MM.1S (cell line): ENCODE measurements at places on chromosomes 16 and 17.

- DNase-seq, result peak; percentile 14
Observed at GRCh38 chr17:1870592-1870991, 40.8 kb downstream of the RPA1 start.

GRCh38 chr17:68906638-68907037 lies 48.6 kb downstream of the ABCA8 start:
- peak; percentile 7 for DNase-seq

DNA sequence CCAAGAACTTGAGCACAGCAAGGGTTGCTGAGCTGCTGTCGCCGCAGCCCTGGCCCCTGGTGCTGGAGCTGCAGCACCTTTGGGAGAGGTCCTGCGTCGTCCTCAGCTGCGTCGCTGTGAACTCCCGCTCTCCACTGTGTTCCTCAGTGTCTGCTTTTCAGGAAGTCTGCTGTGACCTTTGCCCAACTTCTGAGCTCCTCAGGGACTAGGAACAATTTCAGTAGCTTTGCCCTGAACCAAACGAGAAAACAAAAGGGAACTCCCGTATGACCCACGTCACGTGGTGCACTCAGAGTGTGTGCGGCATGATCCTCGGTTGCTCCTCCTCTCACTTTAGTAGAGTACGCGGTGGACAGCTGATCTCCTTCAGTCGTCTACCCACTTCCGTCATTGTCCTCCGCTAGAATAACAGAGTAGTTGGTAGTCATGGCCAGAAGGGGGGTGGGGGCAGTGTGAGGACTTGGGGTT lies 44.2 kb downstream of the WDR45B start:
- no peak for DNase-seq

DNA sequence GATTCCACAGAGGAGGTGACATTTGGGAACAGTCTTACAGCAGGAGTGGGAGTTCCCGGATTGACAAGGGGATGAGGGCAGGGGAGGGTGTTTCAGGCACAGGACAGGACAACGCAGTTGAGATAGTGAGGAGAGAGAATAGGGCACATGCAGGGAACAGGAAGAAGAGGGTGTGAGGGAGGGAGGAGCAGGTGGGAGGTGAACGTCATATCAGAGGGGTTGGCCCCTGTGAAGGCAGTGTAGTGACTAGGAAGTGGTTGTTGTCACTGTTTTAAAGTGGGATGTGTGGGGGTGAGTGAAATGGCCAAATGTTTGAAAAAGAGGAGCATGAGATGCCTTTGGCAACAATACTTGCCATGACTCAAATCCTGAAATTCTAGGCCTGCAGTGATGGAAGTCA lies 12.2 kb downstream of the PRKCB start:
- DNase-seq, result no peak

GRCh38 chr16:55480228-55480655 lies 1.2 kb downstream of the MMP2 start:
- no peak for DNase-seq

DNA sequence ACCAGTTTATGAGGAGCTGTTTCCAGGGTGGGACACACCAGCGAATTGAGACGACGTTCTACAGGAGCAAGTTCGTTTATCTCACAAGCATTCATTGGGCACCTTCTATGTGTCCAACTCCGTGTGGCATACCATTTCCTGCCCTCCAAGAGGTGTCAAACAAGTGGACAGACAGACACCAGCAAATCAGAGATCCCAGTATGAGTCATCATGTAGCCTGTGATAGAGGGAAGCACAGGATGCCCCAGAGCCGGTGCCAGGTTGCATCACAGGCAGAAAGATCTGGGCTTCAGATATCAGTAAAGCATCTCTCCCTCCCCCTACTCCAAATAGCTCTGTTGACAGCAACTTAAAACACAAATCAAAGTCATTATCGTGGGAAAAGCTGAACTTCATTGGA lies 31.8 kb upstream of the MAF start:
- DNase-seq, result no peak

GRCh38 chr16:8812162-8812843 lies 14.7 kb downstream of the PMM2 start:
- DNase-seq, result no peak

DNA sequence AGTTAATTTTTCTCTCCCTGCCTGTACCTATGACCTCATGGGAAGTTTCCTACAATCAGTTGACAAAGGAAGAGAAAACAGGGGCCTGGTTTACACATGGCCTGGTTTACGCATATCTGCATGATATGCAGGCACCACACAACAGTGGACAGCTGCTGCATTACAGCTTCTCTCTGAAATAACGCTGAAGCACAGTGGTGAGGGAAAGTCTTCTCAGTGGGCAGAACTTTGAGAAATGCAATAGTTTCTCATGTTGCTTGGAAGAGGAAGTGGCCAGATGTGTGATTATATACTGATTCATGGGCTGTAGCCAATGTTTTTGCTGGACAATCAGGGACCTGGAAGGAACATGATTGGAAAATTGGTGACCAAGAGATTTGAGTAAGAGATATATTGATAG lies 324.1 kb upstream of the GOT2 start:
- DNase-seq, result no peak

DNA sequence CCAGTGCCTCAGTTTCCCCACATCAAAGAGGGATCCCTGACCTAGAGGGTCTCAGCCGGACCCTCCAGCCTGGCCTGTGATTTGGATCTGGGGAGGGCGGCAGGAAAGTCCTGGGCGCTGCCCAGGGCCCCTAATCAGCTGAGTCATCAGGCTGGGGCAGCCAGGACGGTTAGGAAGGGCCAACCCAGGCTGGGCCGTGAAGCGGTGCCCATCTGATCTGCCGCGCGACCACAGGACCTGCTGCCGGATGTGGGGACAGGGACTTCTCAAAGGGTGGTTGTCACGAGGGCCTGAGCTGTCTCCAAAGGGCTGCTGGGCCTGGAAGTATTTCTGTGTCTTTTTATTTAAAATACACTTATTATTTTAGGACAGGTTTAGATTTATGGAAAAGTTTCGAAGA lies 4.4 kb downstream of the TPSAB1 start:
- no peak for DNase-seq

GRCh38 chr16:88014252-88014781 lies 63.1 kb downstream of the BANP start:
- no peak for DNase-seq

DNA sequence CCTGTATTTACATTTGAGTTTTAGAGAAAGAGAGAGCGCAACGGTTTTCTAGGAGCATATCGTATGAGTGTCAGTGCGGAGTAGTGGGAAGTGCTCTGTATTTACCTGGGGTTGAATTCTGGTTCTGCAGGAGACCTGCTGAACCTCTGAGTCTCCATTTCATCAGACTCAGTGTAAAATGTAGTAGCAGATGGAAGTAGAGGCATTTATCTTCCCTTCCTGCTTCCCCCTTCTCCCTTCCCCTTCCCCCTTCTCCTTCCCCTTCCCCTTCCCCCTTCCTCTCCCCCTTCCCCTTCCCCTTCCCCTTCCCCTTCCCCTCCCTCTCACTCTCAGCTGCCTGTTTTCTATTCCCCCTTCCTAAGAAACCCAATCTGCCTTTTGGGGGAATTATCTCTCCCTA lies 426.9 kb downstream of the NPIPA7 start:
- DNase-seq, result no peak

- DNase-seq, result no peak
Observed at GRCh38 chr16:70276392-70276791, 12.9 kb downstream of the AARS1 start.

DNA sequence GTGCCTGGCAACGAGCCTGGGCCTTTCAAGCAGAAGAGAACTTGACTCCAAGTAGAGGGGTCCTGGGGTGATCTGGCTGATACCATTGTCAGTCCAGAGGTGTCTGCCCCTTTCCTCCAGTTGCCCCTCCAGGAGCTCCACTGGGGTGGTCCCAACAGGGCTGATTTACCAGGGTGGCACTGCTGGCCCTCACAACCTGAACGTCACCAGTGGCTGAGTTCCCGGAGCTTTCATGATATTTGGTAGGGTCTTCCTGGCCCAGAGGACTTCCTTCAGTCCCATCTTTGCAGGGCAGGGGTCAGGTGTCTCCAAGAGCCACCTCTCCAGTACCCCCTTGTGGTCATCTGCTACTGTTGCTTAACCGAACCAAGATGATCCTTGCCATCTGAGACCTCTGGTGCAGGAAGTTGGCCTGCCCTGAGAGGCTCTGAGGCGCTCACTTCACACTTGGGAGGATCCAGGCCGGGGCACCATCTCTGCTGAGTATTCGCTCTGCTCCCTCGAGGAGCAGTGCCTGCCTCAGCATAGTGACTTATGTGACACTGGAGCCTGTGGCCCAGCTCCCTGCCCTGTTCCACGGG lies 3.5 kb downstream of the LIMD2 start:
- peak; percentile 20 for DNase-seq

DNA sequence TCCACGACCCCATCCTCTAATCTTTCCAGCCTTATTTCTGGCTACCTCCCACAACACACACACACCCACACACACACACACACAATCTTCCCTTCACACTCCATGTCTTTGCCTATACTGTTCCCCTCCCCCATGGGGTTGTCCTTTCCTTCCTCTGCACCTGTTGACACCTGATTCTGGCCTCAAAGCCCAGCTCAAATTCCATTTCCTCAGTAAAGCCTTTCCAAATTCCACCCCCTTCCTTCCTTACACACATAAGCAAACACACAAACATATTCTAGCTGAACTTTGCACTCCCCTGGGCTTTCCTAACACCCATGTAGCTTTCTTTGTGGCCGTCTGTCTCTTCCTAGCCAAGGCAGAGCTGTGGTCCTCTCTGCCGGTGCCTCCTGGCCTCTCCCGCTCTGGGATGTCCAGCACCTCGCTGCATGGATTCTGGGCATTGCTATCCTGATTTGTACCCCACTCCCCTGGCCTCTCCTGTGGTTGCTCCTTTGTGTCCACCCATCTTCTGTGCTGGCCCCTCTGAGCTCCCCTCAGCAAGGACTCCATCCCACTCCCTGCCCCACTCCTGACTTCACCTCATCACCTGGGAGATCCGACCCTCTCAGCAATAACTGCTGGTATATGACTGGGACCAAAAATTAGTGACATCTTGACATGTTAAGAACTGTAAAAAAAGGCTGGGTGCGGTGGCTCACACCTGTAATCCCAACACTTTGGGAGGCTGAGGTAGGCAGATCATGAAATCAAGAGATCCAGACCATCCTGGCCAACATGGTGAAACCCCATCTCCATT lies 8.4 kb upstream of the SRCIN1 start:
- no peak for DNase-seq

- DNase-seq, result no peak
Observed at GRCh38 chr17:80363518-80364090, 51.4 kb upstream of the ENDOV start.

- no peak for DNase-seq
Observed at GRCh38 chr16:58026139-58026704, 668 bp downstream of the MMP15 start.

DNA sequence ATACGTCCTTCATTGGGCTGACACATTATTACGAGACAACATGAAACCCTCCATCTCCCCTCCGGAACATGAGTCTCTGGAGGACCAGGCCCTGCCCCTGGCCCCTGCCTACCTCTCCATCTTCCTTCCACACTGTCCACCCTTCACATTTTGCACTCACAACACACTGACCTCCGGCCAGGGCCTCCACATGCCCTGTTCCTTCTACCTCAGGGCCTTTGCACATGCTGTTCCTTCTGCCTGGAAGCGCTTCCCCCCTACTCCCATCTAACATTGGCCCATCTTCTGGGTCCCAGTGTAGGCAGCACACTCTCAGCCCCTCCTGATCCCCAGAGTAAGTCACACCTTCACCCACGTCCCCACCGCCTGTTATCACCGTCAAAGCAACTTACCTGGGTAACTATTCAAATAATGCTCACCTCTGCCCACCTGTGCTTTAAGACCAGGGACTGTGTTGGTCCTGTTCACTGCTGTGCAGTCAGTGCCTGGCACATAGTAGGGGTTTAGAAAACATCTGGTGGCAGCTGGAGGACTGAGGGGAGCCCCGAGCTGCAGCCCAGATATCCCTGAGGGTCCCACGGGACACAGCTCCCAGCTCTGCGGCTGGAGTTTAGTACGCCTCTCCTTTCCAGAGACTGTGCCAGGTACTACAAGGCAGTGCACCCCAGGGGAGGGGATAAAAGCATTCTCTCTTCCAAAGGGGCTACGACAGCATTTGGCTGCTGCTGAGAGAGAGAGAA lies 27.2 kb downstream of the RPH3AL start:
- no peak for DNase-seq

DNA sequence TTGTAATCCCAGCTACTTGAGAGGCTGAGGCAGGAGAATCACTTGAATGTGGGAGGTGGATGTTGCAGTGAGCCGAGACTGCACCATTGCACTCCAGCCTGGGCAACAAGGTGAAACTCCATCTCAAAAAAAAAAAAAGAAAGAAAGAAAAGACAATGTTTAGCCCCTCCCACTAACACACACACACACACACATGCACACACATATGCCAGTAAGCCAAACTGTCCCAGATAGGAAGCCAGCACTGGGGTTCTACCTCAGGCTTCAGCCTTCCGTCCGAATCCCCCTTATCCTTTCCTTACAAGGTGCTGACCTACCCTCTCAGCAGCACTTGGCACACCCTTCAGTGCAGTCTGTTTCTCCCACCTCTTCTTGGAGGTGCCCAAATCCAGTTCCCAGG lies 8.7 kb upstream of the KCNH6 start:
- no peak for DNase-seq

DNA sequence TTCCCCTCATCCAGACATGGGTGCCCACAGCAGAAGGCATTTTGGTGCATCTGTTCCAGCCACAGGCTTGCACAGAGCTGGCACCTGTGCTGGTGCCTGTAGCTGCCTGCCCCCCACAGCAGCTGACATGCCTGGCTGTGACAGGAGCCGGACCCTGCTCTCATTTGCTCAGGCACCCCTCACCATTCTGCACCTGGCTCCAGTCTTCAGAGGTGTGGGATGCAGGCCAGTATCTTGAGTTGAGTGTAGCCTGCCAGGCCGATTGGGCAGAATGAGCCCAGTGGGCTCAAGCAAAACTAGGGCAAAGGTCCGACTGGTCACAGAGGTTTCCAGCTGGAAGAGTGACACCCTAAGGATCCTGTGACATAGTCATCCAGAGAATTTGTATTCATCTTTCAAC lies 887.7 kb downstream of the CDH11 start:
- no peak for DNase-seq

GRCh38 chr17:80668375-80669148 lies 123.9 kb downstream of the RPTOR start:
- no peak for DNase-seq

GRCh38 chr16:68273896-68274295 lies 9.6 kb downstream of the SLC7A6 start:
- DNase-seq, result no peak

DNA sequence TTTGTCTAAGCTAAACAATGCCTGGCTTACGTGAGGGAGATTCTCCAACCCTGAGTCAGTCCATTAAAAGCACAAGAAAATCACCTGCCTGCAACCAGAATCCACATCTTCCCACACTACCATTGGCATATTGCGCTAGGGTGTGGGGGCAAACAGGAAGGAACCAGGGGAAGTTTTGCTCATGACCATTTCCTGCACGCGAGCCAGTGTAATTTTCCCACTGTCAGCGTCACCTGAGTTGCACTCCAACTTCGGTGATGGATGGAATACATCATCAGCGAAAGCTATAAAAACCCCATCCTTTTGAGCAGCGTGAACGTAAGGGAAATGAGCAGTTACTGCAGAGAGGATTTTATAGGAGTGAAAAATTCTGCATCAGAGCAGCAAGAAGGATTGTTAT lies 167.9 kb upstream of the NOL11 start:
- DNase-seq, result no peak
